CD4-positive, alpha-beta T cell treated with Interleukin-2 at 100 ng/mL for 4 hours (primary cell): ENCODE measurements at places on chromosomes 1 and 21.

DNA sequence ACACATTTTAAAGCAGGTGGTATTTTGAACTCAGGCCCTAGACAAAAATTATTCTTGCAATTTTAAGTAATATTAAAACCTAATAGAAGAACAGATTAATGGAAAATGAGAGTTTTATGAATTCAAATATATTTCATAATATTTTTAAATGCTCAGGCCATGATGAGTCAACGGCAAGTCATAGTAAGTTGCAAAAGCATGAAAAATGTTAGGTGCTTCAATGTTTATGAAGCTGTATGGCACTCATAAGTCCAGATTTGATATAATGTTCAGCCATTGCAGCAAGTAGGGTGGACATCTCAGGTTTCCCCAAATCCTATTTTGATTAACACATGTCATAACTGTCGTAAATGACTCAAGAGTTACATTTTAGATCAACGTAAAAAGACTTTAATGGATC lies 112.6 kb downstream of the GRIK1 start:
- no peak for DNase-seq

GRCh38 chr1:7579016-7579415 lies 192.1 kb upstream of the VAMP3 start:
- DNase-seq, result no peak

- DNase-seq, result no peak
Observed at GRCh38 chr1:59692591-59692990, 122.2 kb upstream of the HOOK1 start.

GRCh38 chr1:4120557-4121292 lies 220.7 kb upstream of the C1orf174 start:
- DNase-seq, result no peak

DNA sequence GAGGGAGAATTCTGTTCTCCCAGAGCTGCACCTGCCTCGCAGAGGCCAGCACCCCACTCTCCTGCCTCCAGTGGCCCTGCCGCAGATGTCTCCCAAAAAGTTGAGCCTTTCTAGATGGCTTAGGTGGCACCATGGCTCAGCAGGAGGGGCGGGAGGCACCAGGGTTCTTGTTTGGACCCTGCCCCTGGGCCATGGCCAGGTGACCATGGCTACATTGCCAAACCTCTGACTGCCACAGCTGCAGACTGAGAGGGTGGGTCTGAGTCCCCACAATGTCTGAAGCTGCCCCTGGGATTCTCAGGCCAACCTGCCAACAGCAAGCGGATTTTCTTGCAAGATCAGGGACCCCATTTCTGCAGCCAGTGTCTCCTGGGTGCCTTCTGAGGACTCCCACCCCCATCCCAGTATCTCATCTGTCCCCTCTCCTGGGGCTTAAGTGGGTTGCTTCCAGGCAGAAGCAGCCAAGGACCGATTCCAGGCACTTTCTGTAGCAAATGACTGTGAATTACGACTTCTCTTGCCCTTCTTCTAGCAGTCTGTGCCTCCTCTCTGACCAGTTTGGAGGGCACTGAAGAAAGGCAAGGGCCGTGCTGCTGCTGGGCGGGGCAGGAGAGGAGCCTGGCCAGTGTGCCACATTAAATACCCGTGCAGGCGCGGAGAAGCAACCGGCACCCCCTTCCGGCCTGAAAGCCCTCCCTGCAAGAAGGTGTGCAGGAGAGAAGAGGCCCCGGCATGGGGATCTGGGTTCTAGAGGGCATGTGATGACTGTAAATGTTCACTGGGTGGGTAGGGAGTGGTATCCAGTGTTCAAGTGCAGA lies 22.5 kb downstream of the SESN2 start:
- no peak for DNase-seq

DNA sequence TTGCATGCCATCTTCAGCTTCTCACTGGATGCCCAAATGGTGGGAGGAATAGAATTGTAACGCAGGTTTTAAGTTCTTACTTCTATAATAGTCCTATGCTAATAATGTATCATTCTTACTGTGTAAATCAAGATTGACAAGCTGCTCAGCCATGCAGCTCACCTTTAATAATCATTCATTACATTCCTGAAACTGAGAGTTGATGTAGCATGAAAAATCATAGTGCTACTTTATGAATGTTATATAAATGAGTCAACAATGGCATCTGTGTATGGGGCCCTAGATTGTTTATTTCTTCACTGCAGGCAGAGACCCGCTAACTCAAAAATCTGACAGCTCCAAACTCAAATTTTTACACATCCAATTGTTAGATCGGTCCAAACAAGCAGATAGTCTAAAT lies 34.4 kb downstream of the FH start:
- DNase-seq, result no peak

GRCh38 chr1:26387447-26387846 lies 14.9 kb upstream of the ZNF683 start:
- no peak for DNase-seq

GRCh38 chr1:10778640-10779039 lies 17.8 kb downstream of the CASZ1 start:
- DNase-seq, result no peak
